Activated CD8-positive, alpha-beta T cell treated with anti-CD3 and anti-CD28 coated beads for 36 hours (primary cell): ENCODE measurements at places on chromosomes 13 and 19.

DNA sequence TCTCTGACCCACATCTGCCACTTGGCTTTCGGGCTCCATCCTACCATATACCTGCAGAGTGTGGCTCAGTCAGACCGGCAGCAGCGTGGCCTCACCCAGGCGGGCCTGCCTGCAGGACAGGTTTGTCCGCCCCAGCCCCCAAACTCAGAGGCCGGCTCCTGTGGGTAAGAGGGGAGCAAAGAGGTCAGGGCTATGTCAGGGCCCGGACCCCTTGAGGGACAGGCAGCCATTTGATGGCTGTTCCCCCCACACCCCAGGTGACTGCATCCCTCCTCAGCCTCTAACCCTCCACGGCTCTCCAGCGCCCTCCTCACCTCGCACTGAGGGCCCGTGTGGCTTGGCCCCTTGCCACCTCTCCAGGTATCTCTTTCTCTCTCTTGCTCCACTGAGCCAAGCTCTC lies 12.3 kb upstream of the ZBTB32 start:
- no peak for DNase-seq
- H3K36me3 ChIP-seq: peaks cover 3% of the 10 kb centered on the region
- H3K4me3 ChIP-seq: no peak overlapping the region
- no peak overlapping the region for H3K27ac ChIP-seq
- peaks cover 20% of the 10 kb centered on the region for H3K4me1 ChIP-seq
- H3K27me3 ChIP-seq: no peaks in the 10 kb centered on the region

DNA sequence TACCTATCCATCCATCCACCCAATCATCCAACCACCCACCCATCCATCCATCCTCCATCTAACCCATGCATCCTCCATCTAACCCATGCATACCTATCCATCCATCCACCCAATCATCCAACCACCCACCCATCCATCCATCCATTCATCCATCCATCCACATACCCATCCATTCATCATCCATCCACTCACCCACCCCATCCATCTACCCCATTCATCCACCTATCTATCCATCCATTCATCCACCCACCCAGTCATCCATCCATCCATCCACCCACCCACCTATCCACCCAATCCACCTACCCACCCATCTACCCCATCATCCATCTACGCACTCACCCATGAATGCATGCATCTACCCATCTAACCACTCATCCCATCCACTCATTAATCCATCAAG lies 6.6 kb downstream of the MICOS13 start:
- H3K4me3 ChIP-seq: no peak overlapping the region
- no peaks in the 10 kb centered on the region for H3K27me3 ChIP-seq
- no peak overlapping the region for H3K27ac ChIP-seq
- no peaks in the 10 kb centered on the region for H3K4me1 ChIP-seq
- no peak for DNase-seq

- H3K4me1 ChIP-seq: no peaks in the 10 kb centered on the region
- no peak overlapping the region for H3K27ac ChIP-seq
- no peak overlapping the region for H3K4me3 ChIP-seq
- no peak for DNase-seq
These were observed 16.6 kb upstream of the EPHX3 start for GRCh38 chr19:15248648-15249527.

DNA sequence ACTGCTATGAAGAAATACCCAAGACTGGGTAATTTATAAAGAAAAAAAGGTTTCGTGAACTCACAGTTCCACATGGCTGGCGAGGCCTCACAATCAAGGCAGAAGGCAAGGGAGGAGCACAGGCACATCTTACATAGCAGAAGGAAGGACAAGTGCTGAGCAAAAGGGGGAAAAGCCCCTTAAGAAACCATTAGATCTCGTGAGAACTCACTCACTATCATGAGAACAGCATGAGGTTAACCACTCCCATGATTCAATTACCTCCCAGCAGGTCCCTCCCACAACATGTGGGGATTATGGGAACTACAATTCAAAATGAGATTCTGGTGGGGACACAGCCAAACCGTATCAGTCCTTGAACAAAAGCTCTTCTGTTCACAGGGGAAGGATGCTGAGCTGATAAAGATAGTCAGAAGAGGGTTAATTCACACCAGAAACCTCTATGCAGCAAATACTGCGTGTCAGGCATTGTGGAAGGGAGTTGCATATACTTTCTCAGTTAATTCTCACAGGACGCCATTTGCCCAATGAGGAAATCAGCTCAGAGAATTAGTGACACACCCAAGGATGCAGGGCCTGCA lies 246.2 kb downstream of the FOXO1 start:
- H3K36me3 ChIP-seq: no peaks in the 10 kb centered on the region
- peaks cover 13% of the 10 kb centered on the region for H3K4me1 ChIP-seq
- no peak for DNase-seq
- no peak overlapping the region for H3K4me3 ChIP-seq
- H3K27ac ChIP-seq: no peak overlapping the region
- H3K27me3 ChIP-seq: no peaks in the 10 kb centered on the region

DNA sequence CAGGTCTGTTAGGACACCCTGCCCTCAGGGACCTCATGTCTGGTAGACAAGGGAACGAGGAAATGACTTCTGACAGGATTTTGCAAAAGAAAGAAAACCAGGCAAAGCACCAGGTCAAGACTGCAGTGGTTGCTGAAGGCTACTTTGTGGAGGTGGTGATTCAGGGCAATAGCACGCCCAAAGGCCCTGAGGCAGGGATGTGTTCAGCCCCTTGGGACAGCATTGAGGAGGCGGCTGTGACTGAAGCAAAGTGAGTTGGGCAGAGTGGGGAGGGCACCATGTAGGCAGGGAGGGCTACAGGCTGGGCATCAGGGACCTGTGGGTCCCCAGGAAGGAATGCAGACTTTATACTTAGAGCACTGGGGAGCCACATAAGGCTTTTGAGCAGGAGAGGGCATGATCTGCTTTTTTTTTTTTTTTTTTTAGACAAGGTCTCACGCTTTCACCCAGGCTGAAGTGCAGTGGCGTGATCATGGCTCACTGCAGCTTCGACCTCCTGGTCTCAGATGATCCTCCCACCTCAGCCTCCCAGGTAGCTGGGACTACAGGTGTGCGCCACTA lies 10.8 kb upstream of the HOMER3 start:
- no peaks in the 10 kb centered on the region for H3K27me3 ChIP-seq
- no peaks in the 10 kb centered on the region for H3K4me1 ChIP-seq
- no peak overlapping the region for H3K27ac ChIP-seq
- DNase-seq: no peak
